Pancreas (tissue), 10 donors: ENCODE measurements at places on chromosomes 6 and 20. TPM values are rescaled to one million over a fixed set of nuclear protein-coding genes. Genes with fewer than 3 reads are reported as not detected.
A peak's percentile ranks its signal among the peaks of the same experiment; 100 is the strongest.

DNA sequence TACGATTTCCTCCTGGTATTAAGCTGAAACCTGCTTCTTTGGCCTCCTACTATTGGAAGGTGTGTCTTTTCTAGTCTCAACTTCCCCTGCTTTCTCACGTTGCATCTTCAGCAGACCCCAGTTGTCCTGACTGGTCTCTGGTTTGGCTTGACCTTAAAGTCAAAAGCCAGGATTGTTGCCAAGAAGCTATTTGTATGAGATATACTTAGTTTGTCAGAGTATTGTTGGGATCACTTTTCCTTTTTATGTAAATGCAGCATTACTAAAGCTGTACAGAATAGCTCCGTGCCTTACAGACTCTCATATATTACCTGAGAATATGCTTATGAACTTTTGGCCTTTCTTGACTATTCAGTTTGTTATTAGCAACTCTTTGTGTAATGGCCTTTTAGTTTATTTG, 61.1 kb downstream of the TSPYL4 start:
- no peak for DNase-seq

DNA sequence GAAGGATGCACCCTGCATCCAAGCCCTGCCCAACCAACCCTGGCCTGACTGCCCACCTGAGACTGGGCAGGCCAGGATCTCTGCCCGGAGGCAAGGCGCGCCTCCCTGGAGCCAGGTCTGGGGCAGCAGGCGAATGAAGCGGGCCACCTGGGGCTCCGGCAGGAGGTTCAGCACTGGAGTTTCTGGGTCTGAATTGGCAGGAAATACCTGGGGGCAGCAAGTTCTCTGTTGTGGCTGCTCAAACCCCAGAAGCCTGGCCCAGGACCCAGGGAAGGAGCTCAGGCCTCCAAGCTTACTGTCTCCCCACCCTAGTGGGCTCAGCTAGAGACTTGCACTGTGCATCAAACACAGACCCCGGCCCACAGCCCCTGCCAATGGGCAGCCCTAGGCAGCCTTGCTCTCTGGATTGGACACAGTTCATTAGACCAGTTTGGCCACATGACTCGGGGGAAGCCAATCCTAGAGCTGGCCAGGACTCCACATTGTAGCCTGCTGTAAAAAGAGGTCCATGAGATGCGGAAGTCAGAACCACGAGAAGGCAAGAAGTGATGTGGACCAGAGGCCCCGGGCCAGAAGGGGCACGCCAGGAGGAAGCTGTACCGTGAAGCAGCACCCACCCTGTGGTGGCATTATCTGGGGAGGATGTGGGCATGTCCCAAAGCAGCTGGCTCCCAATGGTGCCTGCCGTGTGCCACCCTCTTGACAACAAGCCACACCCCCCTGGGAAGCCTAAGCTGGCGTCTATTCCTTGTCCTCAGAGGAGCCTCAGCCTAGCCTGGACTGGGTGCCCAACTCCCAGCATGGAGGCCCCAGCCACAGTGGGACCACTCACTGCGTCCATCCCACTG, 3.1 kb downstream of the CPXM1 start:
- no peak for DNase-seq

- DNase-seq: no peak
Observed at GRCh38 chr6:128827675-128828464, 55.1 kb upstream of the LAMA2 start.

- no peak for DNase-seq
Observed at GRCh38 chr6:64325093-64325492, 689.5 kb downstream of the PHF3 start.

DNA sequence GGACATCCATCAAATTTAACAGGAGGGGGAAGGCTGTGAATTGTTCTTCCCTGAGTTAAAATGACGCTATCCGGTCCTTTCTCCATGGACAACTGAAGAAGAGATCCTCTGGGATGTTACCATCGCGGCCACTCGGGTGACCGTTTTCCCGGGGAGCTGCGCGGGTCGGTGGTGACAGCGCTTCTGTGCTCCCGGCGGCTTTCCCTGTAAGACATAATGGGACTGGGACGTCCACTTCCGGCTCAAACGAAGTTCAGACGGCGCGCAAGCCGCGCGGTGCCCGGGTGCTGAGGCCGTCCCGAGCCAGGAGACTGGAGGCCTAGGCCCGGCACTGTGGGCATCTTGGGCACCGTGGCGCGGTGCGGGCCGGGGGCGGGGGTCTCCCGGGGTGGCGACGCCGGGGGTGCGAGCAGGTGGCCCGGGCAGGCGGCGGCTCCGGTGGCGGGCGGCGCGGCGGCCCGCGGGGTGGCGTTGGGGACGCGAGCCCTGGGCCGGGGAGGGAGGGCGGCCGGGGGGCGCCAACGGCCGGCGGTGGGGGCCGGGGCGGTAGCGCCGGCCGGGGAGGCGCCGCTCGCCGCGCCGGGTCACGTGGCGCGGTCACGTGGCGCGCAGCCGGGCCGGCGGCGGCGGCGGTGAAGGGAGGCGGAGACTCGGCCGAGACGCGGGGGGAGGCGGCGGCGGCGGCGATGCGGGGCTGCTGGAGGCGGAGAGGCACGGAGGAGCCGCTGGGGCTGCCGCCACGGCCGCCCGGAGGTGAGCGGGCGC, 63.6 kb downstream of the GTF2H5 start:
- DNase-seq: peak; percentile 92

DNA sequence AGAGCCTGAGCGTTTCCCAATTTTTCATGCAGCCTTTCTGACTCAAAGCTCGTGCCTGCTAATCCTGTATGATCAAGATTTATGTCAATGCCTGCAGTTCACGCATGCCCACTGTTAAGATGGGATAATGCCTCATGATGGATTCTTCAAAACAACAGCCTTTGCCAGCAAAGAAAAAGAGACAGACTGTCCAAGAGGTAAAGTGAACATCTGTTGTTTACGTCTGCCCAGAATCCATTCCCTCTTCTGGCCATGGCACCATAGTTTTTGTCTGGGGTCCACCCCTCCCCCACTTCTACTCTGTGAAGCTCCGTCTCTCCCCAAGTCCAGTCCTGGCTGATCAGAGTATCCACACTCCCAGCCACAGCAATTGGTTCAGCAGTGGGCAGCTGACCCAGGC, 91.9 kb upstream of the EYA2 start:
- no peak for DNase-seq

DNA sequence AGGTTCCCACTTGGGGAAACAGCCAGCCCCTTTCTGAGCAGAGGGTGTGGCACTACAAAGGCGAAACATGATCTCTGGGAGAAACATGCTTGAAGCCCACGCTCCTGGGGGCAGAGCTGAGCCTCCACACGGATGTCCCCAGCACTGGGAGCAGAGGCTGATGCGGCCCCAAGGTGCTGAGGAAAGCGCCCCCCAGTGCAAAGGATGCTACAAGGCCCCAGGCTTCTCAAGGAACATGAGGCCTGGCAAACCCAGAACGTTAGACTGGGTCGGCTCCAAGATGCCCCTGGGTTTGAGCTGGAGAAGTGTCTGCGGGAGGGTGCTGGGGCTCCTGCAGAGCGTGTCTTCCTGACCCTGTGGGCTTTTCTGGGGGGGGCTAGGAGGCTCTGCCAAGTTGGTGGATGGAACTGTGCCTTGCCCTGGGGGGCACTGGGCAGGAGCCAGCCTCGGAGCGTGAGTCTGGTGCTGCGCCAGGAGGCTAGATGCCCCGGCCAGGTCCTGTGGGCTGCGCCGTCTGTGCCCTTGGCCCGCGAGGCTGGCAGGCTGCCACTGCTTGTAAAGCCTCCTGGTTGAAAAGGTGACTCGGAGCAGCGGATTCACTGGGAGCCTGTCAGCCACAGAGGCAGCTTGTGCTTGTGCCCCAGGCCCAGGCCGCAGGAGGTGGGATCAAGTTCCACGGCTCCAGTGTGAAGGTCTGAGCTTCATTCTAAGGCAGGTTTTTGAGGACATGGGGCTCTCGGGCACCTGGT, 8.1 kb downstream of the SYNJ2 start:
- peak; percentile 97 for DNase-seq

GRCh38 chr20:37755665-37756064, 61.8 kb downstream of the CTNNBL1 start:
- DNase-seq: no peak

- no peak for DNase-seq
Observed at GRCh38 chr6:14748679-14749078, 497.2 kb upstream of the JARID2 start.

DNA sequence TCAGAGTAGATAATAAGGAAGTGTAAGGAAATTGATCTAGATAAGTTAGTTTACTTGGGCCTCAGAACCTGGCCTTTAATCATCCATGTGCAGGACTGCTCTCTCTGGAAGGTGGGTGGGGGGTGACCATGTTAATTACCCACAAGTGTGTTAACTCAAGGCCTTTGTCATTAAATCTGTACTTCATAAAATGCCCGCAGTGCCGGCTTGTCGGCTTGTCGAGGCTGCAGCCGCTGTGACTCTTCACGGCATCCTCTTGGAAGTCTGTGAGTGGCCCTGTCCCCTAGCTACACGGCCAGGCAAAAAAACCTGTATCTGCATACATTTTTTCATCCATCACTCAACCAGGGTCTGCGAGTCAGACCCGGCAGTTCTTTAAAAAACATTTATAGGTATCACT, 70.9 kb upstream of the ASCC3 start:
- DNase-seq: no peak

DNA sequence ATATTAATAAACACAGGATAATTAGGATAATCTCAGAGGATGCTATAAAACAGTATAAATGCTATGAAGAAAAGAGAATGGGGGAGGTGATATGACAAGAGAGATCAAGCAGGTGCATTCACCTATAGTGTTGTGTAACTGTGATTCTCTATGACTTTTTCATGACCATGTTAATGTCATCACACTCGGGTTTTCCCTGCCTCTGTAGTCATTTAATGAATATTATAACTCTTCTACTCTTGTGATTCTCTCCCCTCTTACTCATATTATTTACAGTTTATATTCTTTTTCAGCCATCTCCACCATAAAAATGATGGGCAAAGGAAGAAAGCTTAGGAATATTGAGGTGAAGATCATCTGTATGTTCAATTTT, 106.9 kb upstream of the SGK1 start:
- DNase-seq: no peak

DNA sequence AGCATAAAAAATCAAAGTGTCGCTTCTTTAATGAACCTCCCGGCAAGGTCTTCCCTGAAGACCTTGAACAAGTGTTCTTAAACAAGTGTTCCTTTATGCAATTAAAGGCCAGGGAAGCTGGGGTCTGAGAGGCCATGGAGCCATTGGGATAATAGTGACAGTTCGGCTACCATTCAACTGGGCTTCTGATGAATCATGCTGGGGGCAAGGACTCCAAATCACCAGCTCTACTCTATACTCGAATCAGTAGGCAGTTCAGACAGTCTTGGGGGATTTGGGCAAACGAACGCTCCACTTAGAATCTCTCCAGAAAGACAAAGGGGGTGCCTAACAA, 34.7 kb upstream of the EZR start:
- DNase-seq: no peak

DNA sequence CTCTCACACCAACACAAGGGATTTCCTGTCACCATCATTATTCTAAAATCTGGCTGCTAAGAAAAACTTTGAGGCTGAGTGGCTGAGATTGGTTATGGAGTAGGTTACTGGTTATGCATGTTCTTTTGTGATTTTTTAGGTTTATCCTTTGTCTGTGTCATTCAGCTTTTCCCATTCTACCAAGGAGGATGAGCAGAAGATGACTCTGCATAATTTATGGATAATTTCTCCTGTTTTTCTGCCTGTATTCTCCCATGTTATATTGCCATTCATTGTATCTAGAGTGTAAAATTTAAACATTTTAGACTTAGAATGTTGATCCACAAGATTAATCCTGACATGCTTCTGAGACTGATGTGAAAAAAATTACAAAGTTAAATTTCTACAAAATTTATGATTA, 67.8 kb downstream of the SOBP start:
- no peak for DNase-seq

DNA sequence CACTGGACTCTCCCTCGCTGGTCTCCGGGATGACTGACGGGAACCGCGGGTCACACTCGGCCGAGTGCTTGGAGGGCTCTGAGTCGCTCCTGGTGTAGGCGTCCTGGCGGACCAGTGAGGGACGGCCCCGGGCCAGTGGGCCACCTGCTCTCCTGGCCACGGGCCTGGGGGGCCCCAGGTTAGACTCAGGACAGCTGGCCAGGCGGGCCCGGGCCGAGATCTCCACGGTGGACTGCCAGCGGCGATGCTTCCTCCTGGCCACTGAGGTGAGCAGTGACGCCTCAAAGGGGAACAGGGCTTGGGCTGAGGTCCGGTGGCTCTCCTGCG, 11.9 kb downstream of the DACT2 start:
- DNase-seq: no peak

GRCh38 chr6:148746363-148747144, at the start of gene UST:
Gene UST (plus strand): TSS chr6:148747030. CDS start chr6:148747431, 401 bp downstream.
- DNase-seq: peak; percentile 80

DNA sequence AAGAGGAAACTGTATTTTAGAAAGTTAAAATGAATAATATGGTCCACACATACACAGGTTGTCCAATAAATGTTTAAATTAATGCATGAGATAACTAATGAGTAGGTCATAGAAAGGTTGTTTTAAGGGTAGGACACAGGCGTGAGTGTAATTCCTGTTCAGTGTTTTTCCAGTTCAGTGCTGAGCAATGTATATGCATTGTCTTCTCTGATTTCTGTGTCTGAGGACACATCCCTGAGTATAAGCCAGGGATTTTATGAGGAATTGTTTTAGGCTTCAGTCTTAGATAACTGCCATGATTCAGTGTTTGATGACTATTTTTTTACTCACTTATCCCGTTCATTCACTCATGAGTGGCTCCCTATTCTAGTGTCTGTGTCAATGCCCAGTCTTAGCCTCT, 298.5 kb upstream of the TBX18 start:
- no peak for DNase-seq

GRCh38 chr20:26209171-26209941, 512.7 kb upstream of the ZNF337 start:
- DNase-seq: peak; percentile 17

DNA sequence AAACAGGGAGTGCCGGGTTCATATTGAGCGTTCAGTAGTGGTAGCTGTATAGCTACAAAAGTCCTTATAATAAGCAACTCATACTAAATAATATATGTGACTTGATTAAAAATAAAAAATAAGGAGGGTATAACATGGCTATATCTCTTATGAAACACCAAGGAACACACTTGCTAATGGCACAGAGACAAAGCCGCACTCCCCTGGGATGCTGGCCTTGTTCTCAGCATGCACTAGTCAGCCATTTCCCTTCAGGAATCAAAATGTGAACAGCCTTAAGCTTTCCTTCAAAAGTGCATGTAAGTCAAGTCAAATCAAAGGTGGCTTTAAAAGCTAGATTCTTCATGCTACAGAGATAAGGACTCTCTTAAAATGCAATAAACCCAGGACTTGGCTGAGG, 9.4 kb downstream of the HMGCLL1 start:
- no peak for DNase-seq

GRCh38 chr6:22332711-22333110, 35.9 kb upstream of the PRL start:
- no peak for DNase-seq

GRCh38 chr6:63597141-63598048, 25.1 kb downstream of the LOC128125822 start:
- no peak for DNase-seq

RGS19 gene
- 4.5 TPM for total RNA-seq

ADGB gene
- not detected for total RNA-seq

MANEA gene
- 5.7 TPM for total RNA-seq

OR2J3 gene
- total RNA-seq: not detected

BEND3 gene
- 1.5 TPM for total RNA-seq
